CD4-positive, alpha-beta T cell treated with Interleukin-6 at 100 ng/mL for 8 hours (primary cell): ENCODE measurements at places on chromosomes 1 and 21.
A peak's percentile ranks its signal among the peaks of the same experiment; 100 is the strongest.

- no peak for DNase-seq
Observed at GRCh38 chr1:183164963-183165362, 21.1 kb upstream of the LAMC2 start.

- peak; percentile 73 for DNase-seq
Observed at GRCh38 chr1:45543581-45544417, 6.8 kb upstream of the AKR1A1 start.

DNA sequence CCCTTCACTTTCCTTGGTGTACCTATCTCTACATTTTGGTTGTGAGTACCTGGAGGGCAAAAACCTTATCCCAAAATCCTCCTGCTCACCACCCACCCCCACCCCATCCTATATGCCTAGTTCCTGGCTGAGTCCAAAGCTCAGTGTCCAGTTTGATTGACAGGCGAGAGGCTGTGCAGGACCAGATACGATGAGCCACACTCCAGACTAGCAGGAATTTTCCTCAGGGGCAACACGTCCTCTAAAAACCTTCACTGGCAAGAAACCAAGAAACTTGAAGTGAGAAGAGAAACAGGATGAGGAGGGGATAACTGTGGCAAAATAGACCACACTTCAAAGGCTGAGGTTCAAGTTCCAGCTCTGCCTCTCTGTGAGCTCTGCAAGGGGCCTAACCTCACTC lies 1.1 kb upstream of the SLAMF8 start:
- DNase-seq, result no peak

DNA sequence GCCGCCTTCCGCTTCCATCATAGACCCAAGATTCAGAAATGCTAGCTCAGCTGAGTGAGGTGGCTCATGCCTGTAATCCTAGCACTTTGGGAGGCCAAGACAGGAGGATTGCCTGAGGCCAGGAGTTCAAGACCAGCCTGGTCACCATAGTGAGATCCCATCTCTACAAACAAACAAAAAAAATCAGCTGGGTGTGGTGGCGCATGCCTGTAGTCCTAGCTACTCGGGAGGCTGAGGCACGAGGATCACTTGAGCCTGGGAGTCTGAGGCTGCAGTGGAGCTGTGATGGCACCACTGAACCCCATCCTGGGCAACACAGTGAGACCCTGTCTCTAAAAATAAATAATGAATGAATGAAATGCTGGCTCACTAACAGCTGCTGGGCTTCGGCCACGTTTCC lies 39.7 kb downstream of the TOMM20 start:
- no peak for DNase-seq

GRCh38 chr1:165424454-165425216 lies 20.3 kb downstream of the RXRG start:
- peak; percentile 16 for DNase-seq
